NCI-H446 treated with DMSO at 0.1 percent for 48 hours (cell line): ENCODE measurements at places on chromosomes 1 and 21.

DNA sequence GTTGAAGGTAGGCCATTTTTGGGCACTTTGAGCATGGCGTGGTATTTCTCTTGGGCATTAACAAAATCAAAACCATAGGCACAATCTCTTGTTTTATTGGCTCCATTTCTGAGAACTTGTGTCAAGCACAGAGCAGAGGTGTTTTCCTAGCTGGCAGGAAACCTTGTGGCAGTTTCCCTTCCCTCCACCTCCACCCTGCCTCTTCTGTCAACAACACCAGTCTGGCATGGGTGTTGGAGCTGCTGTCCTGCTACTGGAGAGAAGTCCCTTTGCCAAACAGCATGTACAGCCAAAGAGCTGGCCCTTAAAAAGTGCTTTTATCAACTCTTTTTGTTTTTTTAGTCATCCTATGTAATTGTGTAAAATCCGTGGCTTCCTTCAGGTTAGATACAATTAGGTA, 16.0 kb downstream of the ATP1A1 start:
- DNase-seq, result no peak

- no peak for DNase-seq
Observed at GRCh38 chr1:205004351-205004750, 38.7 kb upstream of the CNTN2 start.

DNA sequence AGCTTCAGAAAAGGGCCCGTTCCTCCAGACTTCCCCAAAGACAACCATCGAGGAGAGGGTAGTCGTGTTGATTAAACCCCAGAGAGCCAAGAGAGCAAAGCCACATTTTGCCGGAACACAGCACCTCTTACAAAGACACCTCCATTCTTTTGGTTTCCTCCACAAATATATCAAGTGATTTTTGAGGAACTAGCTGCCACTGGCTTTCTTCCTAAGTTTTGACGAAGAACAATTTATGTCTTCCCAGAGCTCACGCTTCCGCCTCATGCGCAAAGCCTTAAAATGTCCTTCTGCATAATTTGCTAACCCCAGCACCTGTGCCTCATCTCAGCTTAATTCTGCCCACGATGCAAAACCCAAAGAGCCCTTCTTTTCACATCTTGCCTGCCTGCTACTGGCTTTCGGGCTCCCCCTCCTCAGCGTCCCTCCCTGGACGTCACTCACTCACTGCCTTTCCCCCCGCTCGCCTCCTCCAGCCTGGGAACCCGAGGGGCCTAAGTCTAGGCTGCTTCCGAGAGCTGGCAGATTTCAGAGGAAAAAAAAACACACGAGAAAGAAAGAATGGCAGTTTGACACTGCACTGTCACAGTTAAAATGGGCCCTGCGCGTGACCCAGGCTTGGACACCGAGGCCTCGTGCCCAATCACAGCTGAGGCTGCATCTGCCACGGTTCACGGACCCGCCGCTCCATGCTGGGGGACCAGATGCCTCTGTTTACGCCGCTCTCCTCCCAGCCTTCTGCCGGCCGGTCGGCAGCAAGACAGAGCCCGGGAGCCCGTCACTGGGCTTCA, 77.6 kb upstream of the IFNAR2 start:
- DNase-seq, result no peak

DNA sequence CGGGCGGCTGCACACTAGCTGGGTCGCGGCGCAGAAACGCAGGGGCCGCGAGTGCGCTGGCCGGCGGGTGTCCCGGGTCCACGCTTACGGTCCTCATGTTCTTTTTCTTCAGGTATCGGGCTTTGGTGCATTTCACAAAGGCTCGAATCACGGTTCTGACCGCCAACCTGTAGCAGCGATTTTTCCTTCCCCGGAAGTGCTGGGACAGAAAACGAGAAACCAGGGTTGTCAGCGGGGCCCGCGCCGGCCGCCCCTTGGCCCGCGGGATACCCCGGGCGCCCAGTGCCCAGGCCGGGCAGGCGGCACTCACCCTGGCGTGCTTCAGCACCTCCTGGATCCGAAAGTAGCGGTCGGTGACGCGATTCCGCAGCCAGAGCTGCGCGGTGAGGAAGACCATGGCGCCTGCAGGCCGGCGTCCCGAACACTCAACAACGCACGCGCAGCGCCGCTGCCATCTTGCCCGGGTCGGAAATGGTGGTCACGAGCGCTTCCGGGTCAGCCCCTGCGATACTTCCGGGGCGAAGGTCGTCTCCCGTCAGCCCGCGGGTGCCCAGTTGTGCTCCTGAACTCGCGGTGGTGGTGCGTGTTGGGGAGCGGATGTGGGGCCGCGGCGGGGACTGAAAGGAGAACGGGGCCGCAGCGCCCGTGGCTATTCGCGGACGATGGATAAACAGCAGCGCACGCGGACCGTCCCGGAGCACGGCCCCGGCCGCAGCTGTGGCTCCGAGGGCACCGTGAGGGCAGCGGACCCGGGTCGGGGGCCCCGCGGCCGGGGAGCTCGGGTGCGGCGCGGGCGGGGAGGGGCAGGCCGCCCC, at the start of gene MRPL20:
Gene MRPL20, minus strand, starts transcription at position 473 of the 815 bp plus-strand sequence. Its CDS starts 76 bp downstream, at position 397.
- peak; percentile 83 for DNase-seq

- DNase-seq, result no peak
Observed at GRCh38 chr1:35959304-35959703, 28.4 kb downstream of the AGO3 start.

DNA sequence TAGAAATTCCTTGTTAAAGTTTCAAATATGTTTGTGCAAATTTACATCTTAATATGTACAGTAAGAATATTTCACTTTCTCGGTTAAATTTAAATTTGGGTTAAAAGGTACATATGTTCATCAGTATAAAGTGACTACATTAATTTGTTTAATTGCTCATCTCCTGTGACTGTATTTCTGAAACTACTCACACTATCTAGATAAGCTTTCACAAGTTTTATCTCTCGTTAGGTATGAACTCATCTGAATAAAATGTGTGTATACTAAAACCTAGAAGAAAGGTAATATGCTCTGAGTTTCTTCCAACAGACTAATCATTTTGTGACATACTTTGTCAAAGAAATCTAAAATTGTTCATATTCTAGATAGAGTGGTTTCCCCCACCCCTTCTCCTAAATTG, 150.7 kb downstream of the PATJ start:
- no peak for DNase-seq

- DNase-seq, result no peak
Observed at GRCh38 chr1:237817277-237817676, 73.4 kb downstream of the ZP4 start.

GRCh38 chr1:100530880-100531487, 7.0 kb upstream of the GPR88 start:
- DNase-seq, result no peak

GRCh38 chr1:158353303-158354075, at the start of gene CD1E:
CD1E (plus strand) TSS chr1:158353894; CDS start chr1:158353989, 95 bp downstream.
- DNase-seq, result no peak

DNA sequence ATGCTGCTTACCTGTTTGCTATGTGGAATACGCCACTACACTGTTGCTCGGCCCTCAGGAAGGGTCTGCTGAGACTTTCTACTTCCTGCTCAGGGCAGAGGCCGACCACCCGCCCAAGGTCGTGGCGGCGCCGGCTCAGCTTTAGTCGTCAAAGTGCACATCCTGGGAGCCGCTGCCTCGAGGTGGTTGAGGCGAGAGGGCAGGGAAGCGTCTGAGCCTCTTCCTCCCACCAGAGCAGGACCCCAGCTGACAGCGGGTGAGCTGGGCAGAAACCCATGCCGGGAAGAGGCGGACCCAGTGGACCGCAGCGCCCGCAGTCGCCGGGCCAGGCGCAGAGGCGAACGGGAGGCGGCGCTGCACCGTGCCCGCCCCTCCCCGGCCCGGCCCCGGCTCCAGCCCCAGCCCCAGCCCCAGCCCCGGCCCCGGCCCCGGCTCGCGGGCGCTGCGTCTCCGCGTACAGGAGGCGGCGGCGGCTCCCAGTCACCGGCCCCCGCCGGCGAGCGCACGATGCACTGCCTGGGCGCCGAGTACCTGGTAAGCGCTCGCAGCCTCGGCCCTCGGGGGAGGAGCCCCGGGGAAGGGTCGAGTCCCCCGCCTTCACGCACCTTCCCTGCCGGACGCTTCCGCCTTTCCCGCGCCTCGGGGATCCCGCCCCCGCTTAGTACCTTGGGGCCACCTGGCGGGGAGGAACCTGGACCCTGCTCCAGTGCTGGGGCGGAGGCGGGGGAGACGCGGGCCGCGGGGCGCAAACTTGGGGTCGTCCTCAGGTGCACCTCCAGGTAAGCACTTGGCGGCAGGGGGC, at the start of gene SLC44A3:
Gene SLC44A3, plus strand, starts transcription at position 413 of the 802 bp plus-strand sequence. Its CDS starts 95 bp downstream, at position 508.
- DNase-seq, result no peak

- DNase-seq, result no peak
Observed at GRCh38 chr1:22408230-22408629, 43.4 kb upstream of the ZBTB40 start.

DNA sequence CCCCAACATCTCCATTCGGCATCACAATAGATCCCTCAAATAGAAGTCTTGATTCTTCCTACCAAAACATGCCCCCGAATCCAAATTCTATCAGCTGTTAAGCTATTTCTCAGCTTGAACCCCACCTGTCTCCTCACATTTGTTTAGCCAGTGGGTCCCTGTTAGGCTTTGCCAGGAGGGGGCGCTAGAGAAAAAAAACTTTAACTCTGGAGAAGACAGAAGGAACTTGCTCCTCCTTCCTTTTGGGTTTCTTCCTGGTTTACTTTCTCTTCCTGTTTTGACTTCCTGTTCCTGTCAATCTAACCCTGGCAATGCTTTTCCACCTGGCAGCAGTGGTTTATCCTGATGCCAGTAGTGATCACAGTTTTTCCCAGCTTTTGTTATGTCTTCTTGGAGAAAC, 95.6 kb upstream of the KCNK1 start:
- no peak for DNase-seq

GRCh38 chr1:66048011-66048410, 255.3 kb downstream of the PDE4B start:
- DNase-seq, result no peak

DNA sequence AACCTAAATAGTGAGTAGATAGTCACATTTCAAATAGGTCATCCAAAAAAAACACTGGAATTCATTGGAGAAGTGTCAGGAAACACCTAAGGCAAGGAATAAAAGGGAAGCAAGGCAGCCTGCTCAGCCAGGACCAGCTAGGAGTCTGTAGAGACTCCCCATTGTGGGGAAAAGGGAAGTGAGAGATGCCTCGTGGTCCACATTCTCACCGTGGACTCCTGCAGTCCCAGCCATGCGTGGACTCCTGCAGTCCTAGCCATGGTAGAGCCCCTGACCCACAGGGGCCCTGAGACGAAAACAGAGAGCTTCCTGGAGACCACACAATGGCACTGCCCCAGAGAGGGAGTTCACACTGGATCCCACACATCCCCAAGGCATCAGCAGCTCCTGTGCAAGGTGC, 97.5 kb downstream of the LRIG2 start:
- DNase-seq, result no peak

- no peak for DNase-seq
Observed at GRCh38 chr1:230972855-230973271, 5.8 kb downstream of the TTC13 start.
